Sigmoid colon (tissue), 7 donors: ENCODE measurements at places on chromosomes 12 and 14. TPM values are rescaled to one million over a fixed set of nuclear protein-coding genes. Genes with fewer than 3 reads are reported as not detected.
A peak's percentile ranks its signal among the peaks of the same experiment; 100 is the strongest.

DNAI7 gene
- 1.2 TPM for total RNA-seq

SLC38A4 gene
- 0.68 TPM for total RNA-seq

HRK gene
- not detected for total RNA-seq

CMTM5 gene
- 1.8 TPM for total RNA-seq

AJUBA gene
- 5.5 TPM for total RNA-seq

LYZ gene
- total RNA-seq = 28.0 TPM

SMIM41 gene
- not detected for total RNA-seq

DNA sequence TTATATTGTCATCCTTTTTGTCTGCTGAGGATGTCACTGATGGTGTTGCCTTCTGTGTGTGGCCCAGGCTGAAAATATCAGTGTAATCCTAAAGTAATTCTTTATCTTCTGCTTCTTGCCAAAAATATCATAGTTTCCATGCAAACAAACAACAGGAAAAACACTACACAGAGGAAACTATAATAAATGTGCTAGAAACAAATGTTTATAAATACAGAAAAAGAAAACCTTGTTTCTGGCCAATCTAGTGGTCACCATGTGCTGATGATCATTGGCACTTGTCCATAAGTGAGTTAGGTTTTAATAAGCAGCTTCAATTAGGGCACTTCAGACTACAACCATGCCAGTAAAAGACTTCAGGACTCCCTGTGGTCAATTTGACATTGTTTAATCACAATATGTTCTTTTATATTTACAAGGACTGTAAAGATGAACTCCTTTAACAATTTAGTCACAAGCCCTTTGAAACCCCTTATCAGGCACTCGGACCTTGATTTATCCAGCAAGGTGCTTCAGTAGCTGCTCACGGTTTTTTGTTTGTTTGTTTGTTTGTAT, 124.8 kb downstream of the TMTC3 start:
- no peak for DNase-seq

DNA sequence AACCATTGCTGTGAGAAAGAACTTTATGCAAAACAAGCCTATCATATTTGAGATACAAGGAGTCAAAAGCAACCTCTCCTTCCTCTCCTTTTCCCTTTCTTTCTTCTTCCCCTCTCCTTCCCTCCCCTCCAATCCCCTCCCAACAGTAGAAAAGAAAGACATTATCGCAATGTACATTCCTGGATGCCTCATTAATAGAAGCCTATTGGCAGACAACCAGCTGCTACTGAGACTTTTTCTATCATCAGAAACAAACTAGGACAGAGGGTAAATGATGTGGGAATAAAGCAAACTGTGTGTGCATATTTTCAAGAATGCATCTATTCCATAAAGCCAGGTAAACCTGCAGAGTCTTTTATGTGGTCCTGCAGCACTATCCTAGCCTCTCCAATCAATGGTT, 237.2 kb downstream of the ITPR2 start:
- DNase-seq = no peak

- DNase-seq = no peak
Observed at GRCh38 chr12:123843912-123844748, 82.0 kb downstream of the DNAH10 start.

DNA sequence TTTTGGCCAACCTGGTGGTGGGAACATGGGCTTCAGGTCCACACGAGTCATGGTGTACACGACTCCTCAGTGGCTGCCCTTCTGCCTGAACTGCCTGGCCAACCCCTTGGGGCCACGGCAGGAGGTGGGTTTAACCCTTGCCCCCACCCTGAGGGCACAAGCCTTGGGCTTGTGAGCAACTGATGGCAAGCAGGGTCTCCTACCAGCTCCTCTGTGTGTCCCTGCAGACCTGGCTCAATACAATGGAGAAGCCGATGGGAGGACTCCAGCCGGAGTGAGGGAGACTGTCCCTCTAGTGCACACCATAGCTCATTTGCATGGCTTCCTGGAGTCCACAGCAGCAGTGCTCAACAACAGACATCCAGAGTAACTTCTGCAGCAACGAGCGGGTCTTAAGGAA, 28.0 kb downstream of the JAG2 start:
- peak; percentile 43 for DNase-seq

GRCh38 chr14:61470261-61470960, 149.0 kb downstream of the PRKCH start:
- DNase-seq = no peak

- no peak for DNase-seq
Observed at GRCh38 chr14:92932448-92933395, 9.8 kb downstream of the CHGA start.

DNA sequence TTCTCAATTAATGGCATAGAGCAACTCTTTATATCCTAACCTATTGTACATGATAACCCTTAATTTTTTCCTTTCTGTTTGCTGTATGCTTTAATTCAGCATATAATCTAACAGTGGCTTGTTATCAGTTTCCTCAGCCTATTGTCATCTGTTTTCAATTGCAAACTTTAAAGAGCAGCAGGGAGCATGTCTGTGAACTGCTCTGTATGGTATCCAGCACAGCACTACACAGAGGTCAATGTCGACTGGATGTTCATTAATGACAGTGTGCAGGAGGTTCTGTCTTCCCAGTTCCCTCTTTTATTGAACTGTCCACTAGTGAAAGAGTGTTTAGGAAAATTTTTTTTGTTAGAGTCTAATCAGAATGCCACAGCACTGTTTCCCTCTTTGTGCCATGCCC, 609.1 kb downstream of the SOX5 start:
- no peak for DNase-seq

DNA sequence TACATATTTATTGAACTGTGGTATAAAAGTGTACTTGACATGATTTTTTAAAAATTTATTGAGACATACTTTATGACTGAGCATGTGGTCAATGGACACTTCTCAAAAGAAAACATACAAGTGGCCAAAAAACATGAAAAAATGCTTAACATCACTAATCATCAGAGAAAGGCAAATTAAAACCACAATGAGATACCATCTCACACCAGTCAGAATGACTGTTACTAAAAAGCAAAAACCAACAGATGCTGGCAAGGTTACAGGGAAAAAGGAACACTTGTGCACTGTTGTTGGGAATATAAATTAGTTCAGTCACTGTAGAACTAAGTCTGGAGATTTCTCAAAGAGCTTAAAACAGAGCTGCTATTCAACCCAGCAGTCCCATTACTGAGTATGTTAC, 1177.6 kb downstream of the GALC start:
- DNase-seq = no peak

DNA sequence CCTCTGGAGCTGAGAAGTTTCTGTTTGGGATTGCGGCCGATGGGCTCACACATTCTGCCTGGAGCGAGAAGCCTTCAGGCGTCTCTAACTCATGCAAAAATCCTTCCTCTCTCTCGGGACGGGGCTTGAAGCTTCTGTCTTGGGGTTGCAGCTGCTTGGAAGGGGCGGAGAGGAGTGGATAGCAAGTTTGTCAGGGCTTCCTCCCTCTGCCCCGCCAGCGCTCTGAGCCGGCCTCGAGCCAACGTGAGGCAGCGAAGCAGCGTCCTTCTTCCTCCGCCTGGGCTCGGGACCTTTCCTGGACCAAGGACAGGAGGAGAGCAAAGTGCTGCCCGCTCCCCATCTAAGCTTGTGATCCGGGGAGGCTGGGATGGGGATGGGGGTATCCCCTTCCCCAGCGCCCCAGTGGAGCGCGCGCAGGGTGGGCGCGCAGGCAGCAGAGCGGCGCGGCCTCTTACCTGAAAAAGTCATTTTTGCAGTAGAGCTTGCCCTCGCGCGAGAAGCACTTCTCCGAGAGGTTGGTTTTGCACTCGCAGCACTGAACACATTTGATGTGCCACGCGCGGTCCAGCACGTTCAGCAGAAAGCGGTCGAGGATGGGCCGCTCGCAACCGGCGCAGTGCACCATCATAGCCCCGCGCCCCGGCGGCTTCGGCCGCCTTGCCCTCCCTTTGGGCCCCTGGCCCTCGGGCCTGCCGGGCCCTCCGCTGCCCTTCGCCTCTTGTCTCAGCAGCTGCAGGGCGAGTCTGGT, 626 bp downstream of the LHX5 start:
- no peak for DNase-seq

DNA sequence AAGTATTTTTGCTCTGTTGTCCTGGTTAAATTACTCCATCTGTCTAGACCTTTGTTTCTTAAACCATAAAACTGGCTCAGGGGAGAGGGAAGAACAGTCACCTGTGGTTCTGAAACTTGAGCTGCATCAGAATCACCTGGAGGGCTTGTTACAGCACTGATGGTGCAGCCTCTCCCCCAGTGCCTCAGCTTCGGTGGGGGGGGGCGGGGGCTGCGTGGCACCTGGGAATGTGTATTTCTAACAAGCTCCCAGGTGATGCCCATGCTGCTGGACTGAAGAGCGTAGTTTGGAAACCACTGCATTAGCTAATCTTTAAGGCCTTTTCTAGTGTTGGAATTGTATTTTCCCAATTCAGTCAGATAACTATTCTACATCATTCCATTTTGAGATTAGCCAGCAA, 42.7 kb downstream of the GPHB5 start:
- no peak for DNase-seq

DNA sequence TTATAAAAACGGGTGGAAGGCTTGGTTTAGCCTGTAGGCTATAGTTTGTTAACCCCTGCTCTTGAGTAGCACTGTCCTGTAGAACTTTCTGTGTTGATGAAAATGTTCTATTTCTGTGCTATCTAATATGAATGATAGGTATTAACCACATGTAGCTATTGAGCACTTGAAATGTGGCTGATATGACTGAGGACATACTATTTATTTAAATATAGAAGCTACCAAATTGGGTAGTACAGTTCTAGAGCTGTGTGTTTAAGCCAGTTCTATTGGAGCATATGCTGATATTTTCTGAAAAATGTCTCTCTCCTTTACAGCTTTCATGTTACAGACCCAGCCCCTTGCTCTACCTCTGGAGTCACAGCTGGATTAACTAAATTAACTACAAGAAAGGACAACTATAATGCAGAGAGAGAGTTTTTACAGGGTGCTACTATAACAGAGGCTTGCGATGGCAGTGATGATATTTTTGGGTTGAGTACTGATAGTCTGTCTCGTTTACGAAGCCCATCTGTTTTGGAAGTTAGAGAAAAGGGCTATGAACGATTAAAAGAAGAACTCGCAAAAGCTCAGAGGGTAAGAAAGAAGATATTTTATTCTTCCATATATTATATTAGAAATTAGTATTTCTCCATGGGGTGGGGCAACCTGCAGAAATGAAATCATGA, 17.6 kb downstream of the RAB3IP start:
- DNase-seq = no peak

GRCh38 chr14:102213984-102214658, 74.4 kb downstream of the WDR20 start:
- DNase-seq = no peak

DNA sequence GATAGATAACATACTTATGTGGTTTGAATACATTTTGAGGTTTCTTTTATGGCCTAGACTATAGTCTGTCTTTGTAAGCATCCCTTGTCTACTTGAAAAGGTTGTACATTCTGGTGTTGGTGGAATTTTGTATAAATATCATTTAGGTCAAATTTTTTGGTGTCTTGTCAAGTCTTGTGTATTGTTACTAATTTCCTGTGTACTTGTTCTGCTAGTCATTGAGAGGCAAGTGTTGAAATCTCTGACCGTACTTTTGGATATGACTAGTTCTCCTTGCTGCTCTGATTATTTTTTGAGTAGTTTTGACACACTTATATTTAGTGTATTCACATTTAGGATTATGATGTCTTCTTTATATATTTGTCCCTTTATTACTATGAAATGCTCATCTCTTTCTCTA, 219.6 kb downstream of the CCDC91 start:
- DNase-seq = no peak

GRCh38 chr14:81682134-81682533, 148.5 kb upstream of the SEL1L start:
- no peak for DNase-seq

- no peak for DNase-seq
Observed at GRCh38 chr12:41174602-41175001, 13.5 kb upstream of the PDZRN4 start.

GRCh38 chr12:91216871-91217270, 34.3 kb upstream of the DCN start:
- no peak for DNase-seq

GRCh38 chr14:60206837-60207533, 41.8 kb upstream of the DHRS7 start:
- DNase-seq = no peak
